SK-N-DZ (cell line): ENCODE measurements at places on chromosomes 3 and 15.

DNA sequence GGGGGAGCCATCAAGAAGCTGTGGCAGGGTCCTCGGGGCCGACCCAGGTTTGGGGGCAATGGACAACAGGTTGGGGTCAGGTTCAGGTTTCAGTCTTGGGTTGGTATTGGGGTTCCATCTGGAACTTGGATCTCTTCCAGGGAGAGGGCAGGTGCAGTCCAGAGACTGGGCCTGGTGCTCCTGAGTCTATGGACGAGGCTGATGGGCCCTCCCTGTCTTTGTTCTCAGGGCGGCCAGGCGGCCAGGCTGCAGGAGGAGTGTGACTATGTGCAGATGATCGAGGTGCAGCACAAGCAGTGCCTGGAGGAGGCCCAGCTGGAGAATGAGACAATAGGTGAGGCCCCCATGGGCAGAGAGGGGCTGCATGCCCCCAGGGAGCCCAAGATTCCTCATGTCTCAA, 11.1 kb downstream of the VIPR1 start:
- no peak for DNase-seq

GRCh38 chr15:56795502-56795901, 62.2 kb upstream of the ZNF280D start:
- no peak for DNase-seq

- DNase-seq: no peak
Observed at GRCh38 chr3:156383441-156384025, 171.4 kb downstream of the SSR3 start.

DNA sequence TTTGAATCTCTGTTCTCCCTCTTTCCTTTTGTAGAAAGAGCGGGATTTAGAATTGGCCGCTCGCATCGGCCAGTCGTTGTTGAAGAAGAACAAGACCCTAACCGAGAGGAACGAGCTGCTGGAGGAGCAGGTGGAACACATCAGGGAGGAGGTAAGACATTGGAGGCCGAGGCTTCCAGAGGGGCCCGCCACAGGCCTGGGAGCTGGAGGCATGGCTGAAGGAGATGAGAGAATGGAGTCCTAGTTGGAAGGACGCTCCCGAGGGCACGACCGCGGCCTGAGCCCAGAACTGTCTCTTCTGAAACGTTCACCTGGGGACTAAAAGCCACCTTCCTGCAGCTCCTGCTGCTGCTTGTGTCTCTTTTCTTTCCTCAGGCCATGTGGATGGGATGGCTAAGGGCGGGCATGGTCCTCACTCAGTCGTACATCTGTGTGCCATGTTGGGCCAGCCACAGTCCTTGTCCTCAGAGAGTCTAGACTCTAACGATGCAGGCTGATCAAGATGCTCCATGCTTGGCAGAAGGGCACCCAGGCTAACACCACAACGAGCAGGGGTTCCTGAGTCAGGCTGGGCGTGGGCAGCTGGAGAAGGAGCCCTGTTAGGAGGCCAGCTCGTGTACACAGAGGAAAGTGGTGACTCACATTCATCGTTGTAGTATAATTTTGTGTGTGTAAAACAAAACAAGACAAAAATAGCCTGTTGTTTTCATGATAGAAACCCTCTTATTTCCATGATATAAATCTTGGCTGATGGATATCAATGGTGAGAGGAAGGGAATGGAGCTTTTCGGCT, 81.1 kb downstream of the CCK start:
- no peak for DNase-seq

DNA sequence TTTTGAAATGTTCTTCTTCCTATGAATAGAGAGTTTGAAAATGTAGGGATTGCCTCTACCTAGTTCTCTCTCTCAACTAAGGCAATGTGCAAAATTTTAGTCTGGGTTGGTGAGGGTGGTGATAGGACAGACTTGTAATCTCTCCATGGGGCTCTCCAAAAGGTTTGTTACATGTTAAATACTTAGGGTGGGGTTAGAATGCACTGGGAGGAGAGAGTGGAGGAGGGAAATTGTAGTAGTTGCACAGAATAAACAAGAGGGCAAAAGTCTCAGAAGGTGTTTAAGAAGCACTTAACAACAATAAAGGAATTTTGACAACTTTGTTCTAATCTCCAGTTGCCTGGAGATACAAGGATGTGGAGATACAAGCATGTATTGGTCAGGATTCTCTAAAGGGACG, 230.4 kb downstream of the NECTIN3 start:
- no peak for DNase-seq

- DNase-seq: no peak
Observed at GRCh38 chr3:53555068-53555588, 60.7 kb downstream of the CACNA1D start.
